ENCODE measurements at places on chromosomes 11 and 22.

DNA sequence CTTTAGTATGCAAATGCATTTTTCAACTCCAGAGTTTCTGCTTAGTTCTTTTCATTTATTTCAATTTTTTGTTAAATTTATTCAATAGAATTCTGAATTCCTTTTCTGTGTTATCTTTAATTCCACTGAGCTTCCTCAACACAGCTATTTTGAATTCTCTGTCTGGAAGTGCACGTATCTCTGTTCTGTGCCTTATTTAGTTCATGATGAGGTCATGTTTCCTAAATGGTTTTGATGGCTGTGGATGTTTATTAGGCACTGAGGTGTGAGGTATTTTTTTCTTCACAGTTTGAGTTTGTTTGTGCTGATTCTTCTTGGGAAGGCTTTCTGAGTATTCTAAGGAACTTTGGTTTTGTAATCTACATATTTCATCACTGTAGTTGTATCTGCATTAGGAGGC is 2042.8 kb upstream of the RAG2 start:
- no peak for DNase-seq

DNA sequence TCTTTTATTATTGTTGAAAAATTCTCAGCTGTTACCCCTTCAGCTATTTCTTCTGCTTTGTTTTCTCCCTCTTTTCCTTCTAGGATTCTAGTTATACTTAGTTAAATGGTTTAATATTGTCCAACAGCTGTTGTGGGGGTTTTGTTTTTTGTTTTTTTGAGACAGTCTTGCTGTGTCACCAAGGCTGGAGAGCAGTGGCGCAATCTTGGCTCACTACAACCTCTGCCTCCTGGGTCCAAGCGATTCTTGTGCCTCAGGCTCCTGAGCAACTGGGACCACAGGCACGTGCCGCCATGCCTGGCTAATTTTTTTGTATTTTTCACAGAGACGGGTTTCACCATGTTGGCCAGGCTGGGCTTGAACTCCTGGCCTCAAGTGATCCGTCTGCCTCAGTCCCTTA is 12.7 kb downstream of the SDHAF2 start:
- DNase-seq, result no peak

DNA sequence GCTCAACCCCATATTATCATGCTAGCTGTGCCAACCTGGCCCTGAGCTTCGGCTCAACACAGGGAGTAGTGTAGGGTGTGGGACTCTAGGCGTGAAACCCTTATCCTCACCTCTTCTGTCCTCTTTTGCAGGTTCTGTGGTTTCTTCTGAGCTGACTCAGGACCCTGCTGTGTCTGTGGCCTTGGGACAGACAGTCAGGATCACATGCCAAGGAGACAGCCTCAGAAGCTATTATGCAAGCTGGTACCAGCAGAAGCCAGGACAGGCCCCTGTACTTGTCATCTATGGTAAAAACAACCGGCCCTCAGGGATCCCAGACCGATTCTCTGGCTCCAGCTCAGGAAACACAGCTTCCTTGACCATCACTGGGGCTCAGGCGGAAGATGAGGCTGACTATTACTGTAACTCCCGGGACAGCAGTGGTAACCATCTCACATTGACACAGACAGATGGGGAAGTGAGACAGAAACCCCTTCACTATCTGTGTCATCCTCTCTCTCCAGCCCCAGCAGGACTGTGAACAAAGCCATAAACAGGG is 76.4 kb downstream of the GGTLC2 start:
- no peak for DNase-seq

DNA sequence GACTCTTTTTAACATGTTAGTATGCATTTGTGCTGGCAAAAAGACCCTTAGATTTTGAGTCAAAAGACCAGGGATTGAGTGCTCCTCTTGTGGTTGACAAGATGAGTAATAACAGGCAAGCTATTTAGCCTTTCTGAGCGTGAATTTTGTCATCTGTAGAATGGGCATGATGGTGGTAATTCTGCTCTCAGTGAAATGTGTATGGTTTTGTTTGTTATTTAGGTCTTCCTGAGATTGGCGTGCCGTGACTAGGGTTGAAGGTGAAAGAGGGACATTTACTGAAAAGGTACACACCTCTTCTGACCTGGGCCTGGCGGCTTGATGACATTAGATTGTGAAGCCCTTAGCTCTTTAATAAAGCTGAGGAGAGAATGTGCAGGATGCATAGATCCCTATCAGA is 8.4 kb upstream of the CEP295 start:
- no peak for DNase-seq

Measured in stimulated activated CD4-positive, alpha-beta T cell treated with anti-CD3 and anti-CD28 coated beads, Interleukin-1b, Interleukin-23, amount 100 ng/mL, for 48 hours (primary cell).